ENCODE measurements at places on chromosomes 7 and 10.

- no peak for DNase-seq
Observed at GRCh38 chr10:100642295-100642994, 102.9 kb upstream of the PAX2 start.

GRCh38 chr10:78599122-78599853, 469.5 kb upstream of the ZMIZ1 start:
- no peak for DNase-seq

GRCh38 chr10:119025336-119025735, 4.2 kb upstream of the NANOS1 start:
- no peak for DNase-seq

DNA sequence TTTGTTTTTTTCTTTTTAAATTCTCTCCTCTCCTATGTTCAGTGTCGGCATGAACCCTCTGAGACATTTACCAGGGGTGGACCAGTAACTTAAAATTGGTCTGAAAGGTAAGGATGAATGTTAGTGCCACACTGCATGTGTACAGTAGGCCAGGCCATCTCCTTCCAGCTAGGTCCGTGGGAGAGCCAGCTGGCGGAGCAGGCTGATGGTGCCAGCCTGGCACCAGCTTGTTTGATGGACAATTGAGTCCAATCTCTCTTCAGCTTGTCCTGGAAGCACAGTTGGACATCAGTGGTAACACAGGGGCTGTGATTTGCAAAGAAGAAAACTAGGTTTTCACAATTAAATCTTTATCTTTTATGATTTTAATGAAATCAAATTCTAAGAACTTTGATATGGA, 136.5 kb downstream of the CNNM2 start:
- no peak for DNase-seq

DNA sequence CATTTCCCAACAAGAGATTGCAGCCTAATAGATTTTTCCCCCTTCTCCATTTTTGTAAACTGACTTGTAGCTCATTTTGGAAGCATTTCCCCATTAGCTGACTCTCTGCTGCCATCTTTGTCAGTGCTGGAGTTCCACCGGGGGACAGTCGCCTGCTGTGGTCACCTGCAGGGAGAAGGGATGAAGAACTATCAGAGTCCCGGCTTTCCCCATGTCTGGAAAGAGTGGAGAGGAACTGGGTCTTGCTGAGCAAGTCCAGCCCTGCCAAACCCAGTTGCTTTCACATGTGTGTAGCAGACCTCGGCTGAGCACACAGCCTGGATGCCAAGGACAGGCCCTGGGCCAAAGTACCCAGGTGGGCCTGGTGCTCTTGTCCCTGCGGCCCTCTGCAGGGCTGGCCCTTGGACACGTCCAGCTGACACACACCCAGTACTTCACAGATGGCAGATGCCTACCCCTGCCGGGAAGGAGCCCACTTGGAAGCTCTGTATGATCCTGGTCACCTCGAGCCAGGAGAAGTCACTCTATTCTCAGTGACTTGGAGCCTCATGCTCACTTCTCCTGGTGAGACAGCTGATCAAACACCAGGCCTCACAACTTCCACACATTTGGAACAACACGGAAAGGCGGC, 157.3 kb upstream of the NPVF start:
- no peak for DNase-seq
